ENCODE measurements at places on chromosomes 16 and 17.

- peak; percentile 92 for DNase-seq
These were observed 15.9 kb downstream of the ARHGAP23 start for GRCh38 chr17:38444151-38444550.

GRCh38 chr17:50952013-50952412, 85.9 kb upstream of the TOB1 start:
- no peak for DNase-seq

- no peak for DNase-seq
These were observed 58.0 kb upstream of the GSG1L start for GRCh38 chr16:28121527-28121926.

GRCh38 chr17:48102798-48103715, 1.8 kb upstream of the CBX1 start:
- no peak for DNase-seq

GRCh38 chr16:27508476-27508875, 41.2 kb downstream of the GTF3C1 start:
- no peak for DNase-seq

DNA sequence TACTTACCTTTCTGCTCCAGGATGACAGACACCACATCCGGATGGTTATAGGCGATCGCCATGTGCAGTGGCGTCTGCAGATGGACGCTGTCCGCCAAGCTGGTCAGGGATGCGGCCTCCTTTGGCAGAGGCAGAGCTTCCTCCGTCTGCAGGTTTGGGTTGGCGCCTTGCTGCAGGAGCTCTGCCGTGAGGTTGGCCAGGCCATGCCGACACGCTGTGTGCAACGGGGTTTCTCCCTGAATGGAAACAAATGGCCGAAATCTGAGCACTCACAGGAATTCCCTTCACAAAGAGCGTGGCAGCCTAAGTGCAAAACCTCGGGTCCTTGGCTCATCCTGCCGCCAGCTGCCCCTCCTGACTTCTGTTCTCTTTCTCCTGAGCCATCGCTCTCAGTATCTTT, 41.8 kb downstream of the CYB5D2 start:
- no peak for DNase-seq

DNA sequence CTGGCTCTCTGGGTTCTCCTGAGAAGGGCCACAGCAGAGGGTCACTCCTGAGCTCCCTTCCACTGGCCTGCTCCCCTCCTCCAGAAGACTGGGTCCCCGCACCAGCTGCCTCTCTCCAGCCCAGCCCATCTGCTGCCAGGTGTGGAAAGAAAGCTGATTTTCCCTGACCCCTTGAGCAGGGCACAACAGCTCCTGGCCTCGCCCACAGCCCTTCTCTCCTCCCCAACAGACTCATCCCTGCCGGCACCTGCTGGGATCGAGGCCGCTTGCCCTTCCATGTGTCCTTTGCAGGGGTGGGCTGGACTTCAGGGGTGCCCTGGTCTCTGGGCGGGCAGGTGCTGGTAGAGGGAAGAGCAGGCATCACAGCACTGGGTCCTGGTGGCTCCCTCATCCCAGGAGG, 4.8 kb upstream of the SMIM5 start:
- no peak for DNase-seq

- DNase-seq = peak; percentile 62
These were observed 369.1 kb downstream of the XYLT1 start for GRCh38 chr16:17101646-17102045.

DNA sequence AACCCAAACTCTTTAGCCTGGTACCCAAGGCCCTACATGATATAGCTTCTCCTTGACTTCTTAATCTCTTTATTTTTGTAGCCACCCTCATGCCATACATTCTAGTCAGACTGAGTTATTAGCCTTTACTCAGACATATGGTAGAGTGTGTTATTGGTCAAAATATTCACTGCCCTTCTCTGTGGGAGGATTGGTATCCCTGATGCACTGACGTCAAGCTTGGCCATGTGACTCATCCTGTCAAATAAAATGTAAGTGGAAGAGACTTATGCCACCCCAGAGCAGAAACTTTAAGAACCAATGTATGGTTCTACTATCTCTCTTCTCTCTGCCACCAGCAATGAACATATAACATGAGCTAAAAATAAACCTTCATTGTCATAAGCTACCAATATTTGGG, 12.2 kb upstream of the BEAN1 start:
- no peak for DNase-seq

- peak; percentile 70 for DNase-seq
These were observed 11.0 kb upstream of the DPEP1 start for GRCh38 chr16:89602273-89602951.

DNA sequence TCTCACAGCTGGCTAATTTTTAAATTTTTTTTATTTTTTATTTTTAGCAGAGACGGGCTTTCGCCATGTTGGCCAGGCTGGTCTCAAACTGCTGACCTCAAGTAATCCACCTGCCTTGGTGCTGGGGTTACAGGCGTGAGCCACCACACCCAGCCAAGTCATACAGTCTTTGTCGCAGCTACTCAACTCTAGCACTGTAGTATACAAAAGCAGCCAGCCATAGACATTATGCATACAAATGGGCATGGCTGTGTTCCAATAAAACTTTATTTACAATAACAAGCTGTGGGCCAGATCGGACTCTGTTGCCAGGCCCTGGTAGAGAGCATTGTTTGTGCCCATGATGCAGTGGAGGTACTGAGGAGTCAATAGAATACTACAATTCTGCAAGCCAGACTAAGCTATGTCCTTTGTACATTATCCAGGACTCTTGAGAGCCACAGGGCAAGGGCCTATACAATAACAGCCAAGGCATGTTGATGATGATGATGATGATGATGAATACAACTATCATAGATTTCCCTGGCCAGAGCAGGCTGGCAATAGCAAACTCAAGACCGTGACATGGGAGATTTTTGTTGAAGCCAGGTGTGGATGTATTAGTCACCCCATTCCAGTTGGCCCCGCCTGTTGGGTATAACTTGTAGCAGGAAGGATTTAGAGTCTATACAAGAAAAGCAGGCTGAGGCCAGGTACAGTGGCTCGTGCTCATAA, 101.8 kb downstream of the MYH11 start:
- DNase-seq = no peak

DNA sequence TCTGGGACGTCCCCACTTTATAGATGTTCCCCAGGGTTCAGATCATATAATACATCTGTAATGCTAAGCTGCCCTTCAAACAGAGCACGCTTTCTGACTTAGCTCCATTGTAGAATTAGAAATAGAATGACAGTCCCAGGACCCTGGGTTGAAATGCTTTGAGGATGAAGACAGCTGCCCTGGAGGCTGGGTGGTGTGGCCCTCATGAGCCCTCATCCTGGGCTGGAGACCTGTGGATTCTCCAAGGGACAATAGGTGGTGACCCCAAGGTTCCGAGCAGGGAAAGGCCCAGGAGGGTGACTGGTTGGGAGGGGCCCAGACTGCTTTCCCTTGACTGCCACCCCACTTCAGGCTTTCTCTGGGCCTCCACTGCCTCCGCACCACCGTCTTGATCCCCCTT, 59.0 kb downstream of the CRISPLD2 start:
- DNase-seq = no peak

DNA sequence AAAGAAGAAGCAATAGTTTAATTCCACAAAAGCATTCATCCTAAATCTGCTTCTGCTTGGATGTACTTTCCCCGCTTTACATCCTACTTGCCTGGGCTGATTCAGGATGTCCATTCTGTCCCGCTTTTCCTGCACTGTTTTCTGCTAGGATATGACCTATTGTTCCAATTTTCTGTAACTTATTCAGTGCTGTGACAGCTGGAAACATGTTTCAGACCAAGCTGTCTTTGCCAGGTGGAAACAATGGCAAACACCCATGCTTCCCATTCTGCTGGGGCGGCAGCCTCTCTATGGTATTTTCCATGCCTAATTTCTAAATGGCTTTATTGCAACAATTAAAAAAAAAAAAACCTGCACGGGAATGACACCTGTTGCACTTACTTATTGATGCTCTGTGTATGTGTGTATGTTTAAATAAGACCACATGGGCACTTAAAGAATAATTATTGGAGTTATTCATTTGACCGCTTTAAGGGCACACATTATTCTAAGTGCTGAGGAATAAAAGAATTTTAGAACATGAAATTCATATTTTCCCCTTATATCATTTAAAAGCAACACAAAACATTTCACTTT, 21.0 kb downstream of the COQ7 start:
- no peak for DNase-seq

GRCh38 chr17:18185832-18186626, 2.4 kb downstream of the ALKBH5 start:
- no peak for DNase-seq

GRCh38 chr16:58485184-58485887, 14.6 kb upstream of the NDRG4 start:
- no peak for DNase-seq

- no peak for DNase-seq
These were observed 20.2 kb downstream of the HIGD1B start for GRCh38 chr17:44867841-44868240.

DNA sequence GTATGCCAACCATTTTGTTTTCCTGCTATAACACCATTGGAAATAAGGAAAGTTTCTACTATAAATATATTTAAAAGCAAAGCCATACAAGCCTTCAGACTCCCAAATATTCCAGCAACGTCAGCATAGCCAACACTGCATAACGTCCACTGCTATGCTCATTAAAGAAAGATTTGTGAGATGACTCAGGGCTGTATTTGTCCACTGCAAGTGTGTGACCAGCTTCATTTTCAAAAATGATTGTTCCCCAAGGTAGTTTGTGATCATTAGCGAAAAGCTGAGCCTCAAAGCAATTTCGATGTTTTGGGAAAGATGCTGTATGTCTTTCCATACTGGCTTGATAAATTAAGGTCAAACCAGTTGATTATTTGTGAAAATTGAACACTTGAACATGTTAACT, 14.9 kb upstream of the CCDC182 start:
- no peak for DNase-seq

DNA sequence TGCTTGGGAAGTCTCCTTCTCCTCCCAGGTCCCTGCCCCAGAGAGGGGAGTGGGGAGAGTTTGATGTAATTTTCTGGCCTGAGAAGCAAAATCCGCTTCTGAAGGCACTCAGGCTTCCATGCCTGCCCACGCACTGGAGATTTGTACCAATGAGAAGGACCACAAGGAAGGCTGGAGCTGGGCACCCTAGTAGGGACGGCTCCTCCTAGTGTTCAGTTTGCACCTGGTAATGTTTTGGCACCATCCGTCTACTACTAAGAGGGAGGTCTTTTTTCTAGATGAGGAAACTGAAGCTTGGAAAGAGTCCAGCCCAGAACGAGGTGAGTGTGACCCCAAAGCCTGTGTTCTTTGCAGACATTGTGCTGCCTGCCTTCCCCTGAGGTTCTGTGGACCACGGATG, 83.6 kb upstream of the NLRP1 start:
- DNase-seq = peak; percentile 61

GRCh38 chr16:17377360-17378324, 93.1 kb downstream of the XYLT1 start:
- DNase-seq = no peak

DNA sequence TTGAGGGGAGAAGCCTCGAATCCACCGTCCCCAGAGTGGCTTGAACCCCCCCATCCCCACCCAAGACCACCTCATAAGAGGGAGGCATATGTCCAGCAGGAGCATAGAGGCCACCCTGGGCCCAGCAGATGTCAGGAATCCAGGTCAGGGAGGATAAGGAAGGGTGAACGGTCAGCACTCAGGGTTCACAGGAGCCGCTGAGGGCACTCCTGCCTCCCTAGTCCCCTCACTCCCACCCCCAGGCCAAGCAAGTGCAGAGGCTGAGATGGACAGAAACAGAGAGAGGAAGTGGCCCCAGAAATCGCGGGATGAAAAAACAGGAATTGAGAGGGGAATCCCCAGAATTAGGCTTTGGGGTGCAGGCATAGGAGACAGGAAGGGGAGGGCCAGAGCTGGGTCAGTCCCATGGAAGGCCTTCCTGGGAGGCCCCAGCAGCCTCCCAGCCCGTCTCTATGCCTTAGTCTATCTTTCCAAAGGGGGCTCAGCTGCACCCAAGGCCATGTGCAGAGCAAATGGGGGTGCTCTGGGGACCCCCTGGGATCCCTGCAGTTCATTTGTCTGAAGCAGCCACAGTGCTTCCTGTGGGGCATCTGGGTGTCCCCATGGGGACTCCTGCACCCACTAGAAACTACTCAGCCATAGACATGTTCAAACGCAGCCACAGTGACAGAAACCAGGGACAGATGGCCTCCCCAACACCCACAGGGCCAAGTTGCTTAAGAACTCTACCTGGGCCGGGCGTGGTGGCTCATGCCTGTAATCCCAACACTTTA, 1.7 kb downstream of the CMTM3 start:
- no peak for DNase-seq

DNA sequence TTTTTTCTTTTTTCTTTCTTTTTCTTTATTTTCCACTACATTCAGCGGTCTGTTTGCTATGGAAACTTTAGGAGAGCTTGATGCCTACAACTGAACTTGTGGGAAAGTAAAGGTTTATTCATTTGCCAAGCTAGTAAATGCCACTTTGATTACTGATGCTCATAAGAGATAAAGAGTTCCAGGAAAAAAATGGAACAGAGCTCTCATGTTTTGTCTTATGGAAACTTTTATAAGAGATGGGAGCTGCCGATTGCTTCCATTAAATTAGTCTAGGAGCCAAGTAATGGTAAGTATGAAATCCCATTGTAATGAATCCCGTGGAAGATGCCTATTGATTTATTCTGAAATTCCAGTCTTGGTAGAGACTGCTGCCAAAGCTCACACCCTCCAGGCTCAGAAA, 7.1 kb downstream of the ANKFN1 start:
- DNase-seq = no peak

- DNase-seq = no peak
These were observed 57.0 kb upstream of the KIFC3 start for GRCh38 chr16:57859331-57859730.

DNA sequence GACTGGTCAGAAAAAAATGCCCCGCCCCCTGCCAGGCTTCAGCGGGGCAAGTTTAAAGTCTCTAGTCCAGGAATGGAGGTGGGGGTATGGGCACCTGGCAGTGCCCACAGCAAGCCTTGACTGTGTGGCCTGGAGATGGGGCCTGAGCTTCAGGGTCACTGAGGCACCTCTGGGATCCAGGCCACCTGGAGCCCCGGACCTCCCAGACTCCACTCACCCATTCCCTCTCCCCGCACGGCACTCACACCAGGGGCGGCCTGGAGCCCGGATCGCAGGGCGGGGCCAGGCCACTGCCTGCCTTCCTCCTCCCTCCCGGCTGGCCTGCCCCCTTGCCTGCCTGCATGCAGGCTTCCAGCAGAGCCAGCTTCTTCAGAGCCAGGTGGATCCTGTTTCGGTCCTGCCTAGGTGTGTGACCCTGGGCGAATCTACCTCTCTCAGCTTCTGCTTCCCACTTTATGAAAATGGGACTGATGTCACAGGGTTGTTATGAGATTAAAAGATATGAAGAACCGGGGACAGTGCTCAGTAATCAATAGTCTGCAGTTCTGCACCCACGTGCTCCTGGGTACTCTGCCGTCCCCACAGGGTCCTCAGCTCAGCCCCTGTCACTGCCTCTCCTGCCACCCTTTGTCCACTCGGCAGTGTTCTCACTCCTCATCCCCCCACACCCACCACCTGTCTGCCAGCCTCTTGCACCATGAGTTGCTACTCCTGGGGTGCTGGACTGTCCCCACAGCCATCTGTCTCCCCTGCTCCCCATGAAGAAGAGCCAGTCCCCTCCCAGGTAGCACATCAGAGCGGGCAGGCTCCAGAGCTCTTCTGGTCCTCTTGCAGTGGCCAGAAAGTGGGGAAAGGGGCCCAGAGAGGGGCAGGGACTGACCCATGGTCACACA, 1.2 kb upstream of the TCAP start:
- peak; percentile 92 for DNase-seq

GRCh38 chr17:50279181-50279526, 4.9 kb downstream of the TMEM92 start:
- no peak for DNase-seq

- no peak for DNase-seq
These were observed 20.7 kb upstream of the MNT start for GRCh38 chr17:2421315-2422147.

Data from H9 (cell line).